ENCODE measurements at places on chromosomes 3 and 15.

DNA sequence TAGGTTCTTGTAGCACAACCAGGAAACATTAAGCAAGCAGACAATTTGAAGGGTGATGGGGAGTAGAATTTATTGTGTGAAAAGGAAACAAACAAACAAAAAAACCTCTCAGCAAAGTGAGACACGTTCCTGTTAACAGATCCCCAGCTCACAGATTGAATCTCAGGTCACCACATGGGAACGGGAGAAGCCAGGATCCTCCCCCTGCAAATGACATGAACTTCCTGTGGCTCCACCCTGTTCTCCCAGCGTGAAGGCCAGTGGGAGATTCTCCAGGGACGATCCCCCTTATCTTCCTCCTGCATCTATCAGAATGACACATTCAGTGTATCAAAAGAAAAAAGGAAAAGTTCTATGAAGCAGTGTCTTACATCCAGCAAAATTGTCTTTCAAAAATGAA lies 1488.1 kb downstream of the OTOL1 start:
- no peak for DNase-seq

DNA sequence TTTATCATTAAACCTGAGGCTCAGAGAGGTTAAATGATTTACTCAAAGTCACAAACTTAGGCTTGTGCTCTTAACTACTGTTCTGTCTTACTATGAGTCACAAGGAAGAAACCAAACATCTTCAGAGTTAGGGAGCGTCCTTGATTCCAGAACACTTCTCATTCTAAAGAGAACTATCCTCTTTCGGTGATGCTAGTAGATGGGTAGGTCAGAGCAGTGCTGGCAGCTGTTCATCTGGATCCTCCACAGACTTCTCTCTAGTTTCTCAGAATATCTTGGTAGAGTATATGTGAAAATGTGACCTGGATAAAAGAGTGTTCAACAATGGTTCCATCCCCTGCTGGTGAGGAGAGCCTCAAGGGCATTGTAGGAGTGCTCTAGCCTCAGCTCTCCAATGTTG lies 3.3 kb downstream of the ARL6IP5 start:
- no peak for DNase-seq

DNA sequence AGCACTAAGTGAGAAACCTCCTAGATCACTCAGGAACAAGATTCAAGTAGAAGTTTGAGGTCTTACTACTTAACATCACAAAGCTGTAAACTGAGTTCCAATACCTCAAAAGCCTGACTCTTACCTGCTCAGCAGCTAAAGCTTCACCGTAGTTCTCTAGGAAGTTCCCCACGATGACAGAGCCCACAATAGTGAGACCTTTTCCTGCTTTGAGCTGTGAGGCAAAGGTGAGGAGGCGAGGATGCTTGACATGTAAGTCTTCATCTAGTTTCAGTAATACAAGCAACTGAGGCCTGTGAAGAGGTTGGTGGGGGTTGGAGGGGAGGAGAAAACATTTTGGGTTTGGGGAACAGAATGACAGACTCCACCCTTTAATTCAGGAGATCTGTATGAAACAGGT lies 15.7 kb downstream of the EMC4 start:
- DNase-seq, result no peak

GRCh38 chr3:193826159-193826795 lies 233.3 kb downstream of the OPA1 start:
- no peak for DNase-seq

- no peak for DNase-seq
These were observed 42.0 kb downstream of the CACNA2D3 start for GRCh38 chr3:54164192-54164975.

DNA sequence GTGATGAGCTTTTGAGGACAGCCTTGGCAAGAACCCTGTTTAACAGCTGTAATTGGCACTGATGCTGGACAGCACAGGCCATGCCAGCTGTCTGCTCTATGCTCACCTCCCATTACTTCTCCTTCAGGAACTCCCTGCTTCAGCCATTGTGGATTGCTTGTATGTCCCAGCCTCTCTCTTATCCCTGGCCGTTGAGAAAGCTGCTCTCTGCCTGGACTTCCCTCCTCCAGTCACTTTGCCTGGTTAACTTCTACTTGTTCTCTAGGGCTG lies 444.5 kb downstream of the EPHB1 start:
- peak; percentile 49 for DNase-seq

GRCh38 chr3:36434687-36435426 lies 54.6 kb downstream of the STAC start:
- DNase-seq, result no peak

DNA sequence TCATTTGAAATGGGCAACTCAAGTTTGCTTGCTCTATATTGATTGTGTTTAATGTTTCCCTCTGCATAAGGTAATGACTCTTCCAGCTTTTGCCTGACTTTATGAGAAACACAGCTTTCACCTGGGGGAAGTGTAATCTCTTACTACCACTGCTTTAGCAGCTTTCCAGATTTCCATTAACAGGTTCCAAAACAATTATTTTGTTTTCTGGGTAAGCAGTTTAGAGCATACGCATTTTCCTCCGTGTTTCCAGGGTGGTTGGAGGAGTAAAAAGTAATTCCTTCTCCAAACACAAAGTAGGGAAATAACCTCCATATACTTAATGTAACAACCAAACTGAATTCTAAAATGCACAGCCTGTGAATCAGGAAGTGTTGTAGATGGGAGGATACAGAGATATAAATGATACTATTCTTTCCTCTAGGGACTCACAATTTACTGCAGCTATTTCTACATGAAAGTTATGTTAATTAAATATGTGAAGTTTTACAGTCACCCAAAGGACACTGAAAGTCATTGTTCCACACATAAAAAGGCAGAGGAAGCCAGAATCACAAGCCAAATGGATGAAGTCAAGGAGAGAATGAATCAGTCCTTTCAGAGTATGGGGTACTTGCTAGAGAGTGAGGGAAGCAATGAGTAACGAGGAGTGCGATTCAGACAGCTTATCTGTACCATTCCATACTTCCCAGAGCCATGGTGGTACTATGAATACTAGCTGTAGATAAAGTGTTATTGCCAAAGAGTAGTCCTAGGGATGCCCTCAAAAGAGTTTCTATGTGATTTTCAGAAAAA lies 16.6 kb downstream of the ST3GAL6 start:
- no peak for DNase-seq

DNA sequence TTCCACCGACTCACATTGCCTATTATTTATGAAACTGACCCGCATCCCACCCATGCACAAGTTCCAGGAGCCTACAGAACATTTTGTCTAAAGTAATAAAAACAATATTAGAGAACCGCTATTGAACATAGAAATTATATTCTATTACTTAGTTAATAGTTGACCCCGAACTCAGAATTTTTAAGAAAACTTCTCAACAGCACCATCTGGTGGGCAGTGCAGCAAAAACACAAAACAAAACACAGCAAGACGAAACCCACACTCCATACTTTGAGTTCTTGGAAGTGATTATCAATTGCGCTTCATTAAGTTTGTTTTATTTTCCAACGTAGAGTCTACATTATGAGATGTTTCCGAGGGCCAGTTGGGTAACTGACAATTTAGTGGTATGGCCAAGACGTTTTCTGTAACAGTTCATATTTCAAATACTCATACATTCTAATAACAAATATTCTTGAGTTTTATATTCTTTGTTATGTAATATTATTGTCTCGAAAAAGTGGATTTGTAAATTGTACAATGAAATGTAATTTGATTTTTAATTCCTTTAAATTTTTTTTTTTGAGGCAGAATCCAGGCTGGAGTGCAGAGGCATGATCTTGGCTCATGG lies 24.0 kb upstream of the C3orf70 start:
- peak; percentile 55 for DNase-seq

DNA sequence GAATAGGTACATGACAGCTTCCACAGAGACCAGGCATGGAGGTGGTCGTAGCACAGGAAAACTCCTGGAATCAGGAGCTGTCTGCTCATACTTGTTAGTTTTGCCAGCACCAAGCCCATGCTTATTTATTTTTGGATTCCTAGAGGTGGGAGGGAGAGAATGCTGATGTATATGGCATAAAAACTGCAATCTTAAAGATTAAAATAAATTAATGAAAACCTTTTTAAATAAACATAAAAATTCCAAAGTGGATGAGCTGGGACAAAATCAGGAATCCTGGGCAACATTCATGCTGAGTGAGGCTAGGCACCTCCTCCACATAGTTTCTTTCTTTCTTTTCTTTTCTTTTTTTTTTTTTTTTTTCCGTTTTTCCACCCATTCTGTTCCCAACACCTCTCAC lies 14.3 kb upstream of the BCL6 start:
- DNase-seq, result no peak

DNA sequence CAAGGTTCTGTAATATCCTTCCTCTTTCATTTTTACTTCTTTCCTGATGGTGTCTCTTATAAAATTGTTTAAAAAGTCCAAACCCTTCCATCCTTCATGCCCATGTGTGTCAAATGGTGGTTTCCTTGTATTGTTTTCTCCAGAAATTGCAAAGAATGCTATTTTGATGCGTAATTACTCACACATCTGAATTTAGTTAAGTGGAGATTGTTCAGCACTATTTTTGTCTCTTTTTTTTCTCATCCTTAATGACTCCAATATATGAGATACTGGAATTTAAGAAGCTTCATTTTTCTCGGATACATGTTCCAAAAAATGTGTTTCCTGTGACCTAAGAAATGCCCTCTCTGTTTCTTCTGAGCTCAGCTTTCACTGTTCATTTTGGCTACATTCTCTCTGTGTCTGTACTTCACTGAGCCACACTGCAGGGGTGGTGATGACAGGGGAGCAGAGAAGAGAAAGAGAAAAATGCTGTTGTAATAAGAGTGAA lies 799.8 kb downstream of the DIPK2A start:
- DNase-seq, result no peak

GRCh38 chr3:15520185-15520584 lies 1.3 kb downstream of the COLQ start:
- DNase-seq, result no peak

DNA sequence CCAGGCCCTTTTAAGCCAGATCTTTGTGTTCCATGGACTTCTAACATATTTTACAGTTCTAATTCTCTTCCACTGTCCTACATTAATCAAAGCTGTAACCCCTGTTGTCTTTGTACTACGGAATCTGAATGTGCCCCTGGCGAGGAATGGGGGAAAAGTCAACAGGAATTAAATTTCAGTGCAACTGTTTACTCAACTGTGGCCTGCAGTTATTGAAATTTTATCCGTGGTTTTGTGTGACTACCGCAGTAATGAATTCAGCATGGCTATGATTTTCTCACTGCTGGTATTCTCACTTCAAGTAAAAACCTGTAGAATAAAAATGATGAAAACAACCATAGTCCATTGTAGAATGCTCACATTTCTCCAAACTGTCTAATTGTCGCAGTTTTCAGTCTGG lies 388.0 kb downstream of the FOXP1 start:
- peak; percentile 57 for DNase-seq

- DNase-seq, result no peak
These were observed 176.5 kb upstream of the DPH6 start for GRCh38 chr15:35722501-35722900.

DNA sequence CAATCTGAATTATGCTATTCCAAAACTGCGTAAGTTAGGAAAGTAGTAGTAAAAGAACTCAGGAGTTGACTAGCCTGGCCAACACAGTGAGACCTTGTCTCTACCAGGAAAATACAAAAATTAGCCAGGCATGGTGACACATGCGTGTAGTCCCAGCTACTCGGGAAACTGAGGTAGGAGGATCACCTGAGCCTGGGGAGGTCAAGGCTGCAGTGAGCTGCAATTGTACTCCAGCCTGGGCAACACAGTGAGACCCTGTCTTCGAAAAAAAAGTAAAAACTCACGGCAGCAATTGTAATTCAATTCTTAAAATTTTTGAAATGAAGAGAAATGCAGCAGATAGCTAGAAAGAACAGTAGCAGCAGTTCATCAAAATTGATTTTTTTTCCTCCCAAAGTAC lies 9.7 kb downstream of the GABPB1 start:
- no peak for DNase-seq

- DNase-seq, result no peak
These were observed 62.1 kb upstream of the NR2C2 start for GRCh38 chr3:14885307-14885706.

DNA sequence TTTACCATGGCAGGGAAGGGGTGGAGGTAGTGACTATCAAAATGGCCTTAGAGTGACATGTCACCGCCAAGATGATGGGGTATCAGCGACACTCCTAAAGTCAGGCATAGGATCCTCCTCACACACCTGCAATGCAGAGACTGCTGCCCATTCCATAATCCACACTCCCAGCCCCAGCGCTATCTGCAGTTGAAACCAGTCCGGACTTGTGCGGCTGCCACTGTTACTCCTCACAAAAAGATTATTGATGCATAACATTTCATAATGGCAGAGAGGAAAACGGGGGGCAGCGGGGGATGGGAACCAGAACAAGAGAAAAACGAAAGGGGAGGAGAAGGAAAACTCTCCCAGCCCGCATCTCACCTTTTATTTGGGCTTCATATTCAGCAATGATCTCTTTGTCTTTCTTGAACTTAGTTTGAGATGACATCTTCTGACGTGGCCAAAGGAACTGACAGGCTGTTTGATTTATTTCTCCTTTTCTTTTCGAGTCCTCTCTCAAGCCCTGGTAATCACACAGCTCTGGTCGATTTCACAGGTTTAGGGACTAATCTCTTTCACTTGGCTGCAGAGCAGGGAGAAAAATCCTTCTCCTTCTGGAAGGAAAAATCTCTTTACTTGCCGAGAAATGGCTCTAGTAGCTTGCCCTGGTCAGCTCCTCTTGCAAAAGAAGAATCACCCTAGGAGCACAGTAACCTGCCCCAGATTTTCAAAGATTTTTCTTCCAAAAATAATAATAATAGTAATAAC lies 749 bp downstream of the SRGAP3 start:
- DNase-seq, result no peak

DNA sequence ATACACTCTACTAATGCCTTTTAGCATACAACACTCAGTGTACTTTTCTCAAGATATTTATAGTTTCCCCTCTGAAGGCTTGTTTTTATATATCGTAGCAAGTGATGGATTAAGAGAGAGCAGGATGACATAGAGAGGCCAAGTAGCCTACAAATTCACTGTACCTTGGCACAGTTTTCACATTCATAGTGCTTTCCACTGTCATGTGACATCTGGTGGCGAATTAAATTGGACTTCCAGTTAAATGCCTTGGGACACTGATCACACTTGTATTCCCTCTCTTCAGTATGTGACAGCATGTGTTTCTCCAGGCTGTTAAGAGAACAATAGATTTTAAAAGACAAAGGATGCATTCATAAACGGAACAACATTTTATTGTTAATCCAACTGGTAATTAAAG lies 541.1 kb downstream of the MECOM start:
- DNase-seq, result no peak

GRCh38 chr3:116001151-116001621 lies 377.9 kb downstream of the GAP43 start:
- DNase-seq, result no peak

GRCh38 chr15:80461356-80462095 lies 57.3 kb downstream of the ARNT2 start:
- no peak for DNase-seq

DNA sequence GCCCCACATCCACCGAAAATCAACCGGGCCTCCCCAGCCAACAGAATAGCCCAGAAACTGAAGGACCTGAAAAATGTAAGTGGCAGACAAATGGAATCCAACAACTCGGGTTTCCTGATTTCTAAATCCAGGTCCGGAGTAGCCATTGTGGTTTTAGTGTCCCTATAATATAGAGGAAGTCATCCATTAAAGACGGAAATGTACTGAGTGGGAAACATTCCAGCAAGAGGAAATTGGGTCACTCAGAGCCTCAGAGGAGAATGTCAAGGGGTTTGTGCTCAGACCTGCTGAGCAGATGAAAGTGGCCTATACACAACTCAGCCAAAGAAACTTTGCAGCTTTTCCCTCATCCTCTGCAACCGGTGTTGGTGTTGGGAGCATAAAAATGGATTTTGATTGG lies 366.7 kb downstream of the ERC2 start:
- DNase-seq, result no peak

- DNase-seq, result peak; percentile 58
These were observed 878 bp downstream of the DYNC1LI1 start for GRCh38 chr3:32569540-32570420.

GRCh38 chr3:162398554-162398953 lies 901.9 kb downstream of the OTOL1 start:
- DNase-seq, result no peak
